ENCODE measurements at places on chromosomes 3 and 15.

GRCh38 chr3:55159016-55159415 lies 231.2 kb upstream of the LRTM1 start:
- DNase-seq = no peak

DNA sequence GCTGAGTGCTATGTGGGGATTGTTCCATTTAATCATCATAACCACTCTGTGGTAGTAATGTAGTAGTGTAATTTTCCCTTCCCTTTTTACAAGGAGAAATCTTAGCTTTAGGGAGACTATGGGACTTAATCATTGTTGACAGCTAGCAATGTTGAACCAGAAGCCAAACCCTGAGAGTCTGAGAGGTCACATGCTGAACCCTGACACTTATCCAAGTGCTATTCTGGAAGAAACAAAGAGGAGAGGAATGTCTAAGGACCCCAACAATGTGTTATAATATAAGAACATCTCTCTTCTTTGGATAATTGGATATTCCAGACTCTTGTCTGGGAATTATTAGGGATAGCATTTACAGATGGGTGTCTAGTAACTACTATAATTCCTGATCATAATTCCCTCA lies 58.4 kb downstream of the GAP43 start:
- no peak for DNase-seq

DNA sequence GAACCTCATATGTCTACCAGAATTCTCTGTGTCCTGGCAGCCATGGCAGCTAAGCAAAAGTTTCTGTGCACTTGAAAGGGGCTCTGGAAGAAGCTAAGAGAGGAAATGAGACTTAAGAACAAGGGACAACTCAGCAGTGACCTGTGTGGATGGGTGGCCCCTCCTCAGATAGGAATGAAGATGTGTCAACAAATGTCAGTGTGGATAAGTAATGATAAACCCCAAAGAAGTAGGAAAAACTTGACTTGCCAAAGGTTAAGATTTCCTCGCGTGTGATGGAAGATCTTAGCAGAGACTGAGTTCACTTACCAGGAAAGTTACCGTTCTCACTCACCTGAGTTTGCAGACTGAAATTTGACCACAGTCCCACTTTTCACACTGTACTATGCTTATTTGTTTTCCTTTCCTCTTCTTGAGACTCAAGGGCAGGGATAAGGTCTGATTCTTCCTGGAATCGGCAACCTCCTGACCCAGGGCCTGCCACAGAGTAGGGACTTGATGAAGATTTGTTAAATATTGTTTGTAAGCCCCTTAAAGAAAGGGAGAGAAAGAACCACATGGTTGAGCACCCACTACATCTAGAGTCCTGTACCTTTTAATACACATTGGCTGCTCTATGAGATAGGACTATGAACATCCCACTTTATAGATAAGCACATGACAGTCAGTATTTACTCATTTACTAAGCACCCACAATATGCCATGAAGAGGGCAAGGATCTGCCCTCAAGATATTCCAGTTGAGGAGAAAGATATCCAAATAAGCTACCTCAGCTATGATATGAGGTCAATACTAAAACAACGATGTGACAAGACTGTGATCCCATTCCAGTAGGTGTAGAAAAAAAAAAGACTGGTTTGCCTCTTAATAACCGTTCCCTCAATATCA lies 7.3 kb upstream of the HRH1 start:
- no peak for DNase-seq

GRCh38 chr15:63987796-63988378 lies 58.4 kb downstream of the DAPK2 start:
- no peak for DNase-seq

- DNase-seq = no peak
These were observed 348.7 kb downstream of the TBL1XR1 start for GRCh38 chr3:176848431-176849214.

- no peak for DNase-seq
These were observed 43.1 kb downstream of the COL8A1 start for GRCh38 chr3:99681512-99681911.

- peak; percentile 54 for DNase-seq
These were observed 96.4 kb downstream of the FNDC3B start for GRCh38 chr3:172135820-172136219.

DNA sequence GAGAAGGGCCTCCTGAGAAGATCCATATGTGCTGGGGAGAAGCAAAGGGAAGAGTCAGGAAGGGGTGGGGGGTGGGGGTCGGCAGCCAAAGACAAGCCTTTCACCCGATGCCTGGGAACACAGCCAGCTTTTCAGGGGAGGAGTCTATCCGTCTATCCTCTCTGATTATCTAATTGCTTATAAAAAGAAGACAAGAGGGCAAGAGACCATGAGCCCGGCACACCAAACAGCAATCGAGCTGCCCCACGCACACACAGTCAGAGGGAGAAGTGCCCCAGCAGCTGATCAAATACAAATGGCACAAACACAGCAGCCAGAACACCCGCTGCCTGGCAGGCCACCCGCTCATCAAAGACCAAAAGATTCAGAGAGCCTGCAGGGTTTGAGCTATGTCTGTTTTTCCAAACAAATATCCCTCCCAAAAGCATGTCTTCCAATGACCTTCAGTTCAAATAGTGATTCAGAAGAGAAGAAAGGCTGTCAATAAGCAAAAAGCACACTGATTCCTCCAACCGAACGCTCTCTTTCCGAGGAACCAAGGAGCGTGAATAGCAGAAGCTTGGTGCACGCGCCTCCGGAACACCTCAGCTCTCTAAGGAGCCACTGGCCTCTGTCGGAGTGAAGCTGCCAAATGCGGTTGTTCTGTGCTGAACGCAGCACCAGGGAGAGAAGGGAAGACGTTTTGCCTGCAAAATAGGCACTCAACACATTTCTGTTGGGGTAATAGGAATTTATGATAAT lies 419.2 kb downstream of the OCA2 start:
- DNase-seq = no peak

- peak; percentile 67 for DNase-seq
These were observed 14.3 kb downstream of the ANKRD28 start for GRCh38 chr3:15783361-15783969.

DNA sequence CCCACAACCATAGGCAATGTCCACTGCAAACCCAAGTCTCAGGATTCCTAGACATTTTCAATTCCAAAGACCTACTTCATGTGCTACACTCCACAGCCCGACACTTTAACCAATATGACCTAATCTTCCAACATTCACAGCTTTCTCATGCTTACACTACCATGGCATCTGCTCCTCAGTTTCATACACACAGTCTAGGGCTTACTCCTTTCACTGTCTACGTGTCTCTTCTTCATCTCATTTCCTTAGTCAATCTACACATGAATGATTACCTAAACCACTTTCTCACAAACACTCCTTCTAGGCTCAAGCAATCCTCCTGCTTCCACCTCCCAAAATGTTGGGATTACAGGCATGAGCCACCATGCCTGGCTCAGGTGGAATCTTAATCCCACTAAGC lies 106.3 kb downstream of the STAG1 start:
- DNase-seq = no peak

DNA sequence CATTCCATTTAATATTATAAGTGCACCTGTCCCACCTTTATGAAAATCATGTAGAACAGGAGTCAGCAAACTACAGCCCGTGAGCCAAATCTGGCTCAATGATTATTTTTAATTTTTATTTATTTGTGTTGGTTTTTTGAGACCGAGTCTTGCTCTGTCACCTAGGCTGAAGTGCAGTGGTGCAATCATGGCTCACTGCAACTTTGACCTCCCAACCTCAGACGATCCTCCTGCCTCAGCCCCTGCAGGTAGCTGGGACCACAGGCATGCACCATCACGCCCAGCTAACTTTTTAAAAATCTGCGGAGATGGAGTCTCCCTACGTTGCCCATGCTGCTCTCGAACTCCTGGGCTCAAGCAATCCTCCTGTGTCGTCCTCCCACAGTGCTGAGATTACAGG lies 42.0 kb downstream of the MYO1E start:
- no peak for DNase-seq

DNA sequence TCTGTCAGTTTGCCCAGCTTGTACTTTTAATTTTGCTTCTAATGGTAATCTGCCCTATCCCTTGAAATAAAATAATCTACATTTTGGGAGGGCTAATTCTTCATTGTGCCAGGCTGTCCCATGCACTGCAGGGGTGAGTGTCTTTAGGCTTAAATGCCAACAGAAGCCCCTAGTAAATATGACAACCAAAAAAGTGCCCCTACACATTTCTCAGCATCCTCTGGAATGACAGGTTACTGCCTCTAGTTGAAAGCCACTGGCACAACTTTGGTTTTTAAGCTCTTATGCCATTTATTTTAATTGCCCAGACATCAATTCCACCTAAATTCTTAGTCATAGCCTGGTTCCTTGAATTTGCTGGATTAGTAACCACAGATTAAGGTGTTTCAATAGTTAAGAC lies 3.4 kb downstream of the EPM2AIP1 start:
- DNase-seq = no peak

GRCh38 chr3:43217633-43218032 lies 68.7 kb upstream of the SNRK start:
- no peak for DNase-seq

DNA sequence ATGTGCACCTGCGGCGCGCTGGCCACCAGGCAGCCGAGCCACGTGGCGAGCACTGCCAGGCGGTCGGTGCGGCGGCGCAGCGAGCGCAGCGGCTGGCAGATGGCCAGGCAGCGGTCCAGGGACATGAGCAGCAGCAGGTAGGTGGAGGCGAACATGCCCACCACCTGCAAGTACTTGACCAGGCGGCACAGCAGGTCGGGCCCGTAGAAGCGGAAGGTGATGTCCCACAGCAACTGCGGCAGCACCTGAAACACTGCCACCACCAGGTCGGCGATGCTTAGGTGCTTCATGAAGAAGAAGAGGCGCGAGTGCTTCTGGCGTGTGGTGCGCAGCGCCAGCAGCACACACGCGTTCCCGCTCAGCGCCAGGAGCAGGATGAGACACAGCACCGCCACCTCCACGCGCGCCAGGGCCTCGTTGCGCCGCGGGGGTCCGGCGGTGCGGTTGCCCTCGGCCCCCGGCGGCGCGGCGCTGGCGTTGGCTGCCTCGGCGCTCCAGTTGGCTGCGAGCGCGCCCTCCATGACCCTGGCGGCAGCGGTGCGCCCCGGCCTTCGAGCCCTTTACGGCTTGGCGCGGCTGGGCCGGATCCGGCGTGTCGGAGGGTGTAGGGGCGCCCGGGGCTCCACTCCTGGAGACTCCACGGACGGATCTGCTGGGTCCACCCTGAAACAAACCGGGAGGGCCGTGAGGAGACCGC lies 1.6 kb downstream of the OXTR start:
- peak; percentile 37 for DNase-seq

- DNase-seq = peak; percentile 42
These were observed 3.7 kb upstream of the SLC41A3 start for GRCh38 chr3:126087552-126088175.

DNA sequence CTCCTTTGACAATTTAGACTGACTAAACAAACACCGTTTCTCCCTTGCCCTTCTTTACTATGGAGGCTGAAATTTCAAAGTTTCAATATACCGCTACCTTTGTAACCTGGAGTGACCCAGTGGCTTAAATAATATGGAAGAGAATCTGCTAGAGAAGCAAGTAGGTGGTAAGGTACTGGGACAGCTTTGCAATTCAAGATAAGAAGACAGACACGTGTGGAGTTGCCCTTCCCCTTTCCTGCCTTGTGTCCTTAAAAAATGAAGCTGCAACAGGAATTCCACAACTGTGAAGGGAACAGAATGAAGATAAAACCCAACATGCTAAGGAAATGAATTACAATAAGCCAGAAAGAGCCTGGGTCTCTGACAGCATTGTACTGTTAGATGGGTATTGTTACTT lies 26.4 kb downstream of the CBLB start:
- DNase-seq = no peak

GRCh38 chr3:18989237-18989795 lies 159.0 kb upstream of the KCNH8 start:
- no peak for DNase-seq

DNA sequence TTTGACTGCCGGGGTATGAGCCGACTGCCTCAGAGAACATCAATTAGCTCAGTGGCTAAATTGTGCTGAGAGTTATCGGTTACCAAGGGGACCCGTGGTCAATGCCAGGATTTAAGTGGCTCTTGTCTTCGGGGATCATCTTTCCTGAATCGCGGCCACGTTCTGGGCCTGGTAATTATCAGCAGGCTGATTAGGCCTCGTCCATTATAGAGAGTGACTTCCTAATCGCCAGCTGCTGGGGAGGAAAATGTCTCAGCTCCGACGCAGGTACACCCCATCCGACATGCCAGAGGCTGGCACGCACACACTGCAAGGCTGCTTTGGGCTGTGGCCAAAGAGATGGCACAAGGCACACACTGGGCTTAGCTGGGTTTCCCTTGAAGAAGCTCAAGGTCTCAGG lies 10.6 kb downstream of the TRH start:
- DNase-seq = no peak

DNA sequence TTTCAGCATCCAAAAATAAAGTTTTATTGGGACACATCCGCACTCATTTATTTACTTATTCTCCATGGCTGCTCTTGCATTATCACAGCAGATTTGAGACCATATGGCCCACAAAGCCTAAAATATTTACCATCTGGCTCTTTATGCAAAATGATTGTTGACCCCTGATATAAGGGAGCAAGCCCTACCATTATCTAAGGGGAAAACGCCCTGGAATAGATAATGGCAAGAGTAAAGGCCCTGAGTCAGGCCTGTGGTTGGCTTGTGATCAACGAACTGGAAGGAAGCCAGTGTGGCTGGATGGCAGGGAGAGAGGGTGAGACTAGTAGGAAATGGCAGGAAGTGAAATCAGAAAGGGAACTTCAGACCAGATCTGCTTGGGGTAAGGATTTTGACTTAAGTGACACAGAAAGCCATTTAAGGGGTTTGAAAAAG lies 24.6 kb upstream of the DMXL2 start:
- peak; percentile 93 for DNase-seq

DNA sequence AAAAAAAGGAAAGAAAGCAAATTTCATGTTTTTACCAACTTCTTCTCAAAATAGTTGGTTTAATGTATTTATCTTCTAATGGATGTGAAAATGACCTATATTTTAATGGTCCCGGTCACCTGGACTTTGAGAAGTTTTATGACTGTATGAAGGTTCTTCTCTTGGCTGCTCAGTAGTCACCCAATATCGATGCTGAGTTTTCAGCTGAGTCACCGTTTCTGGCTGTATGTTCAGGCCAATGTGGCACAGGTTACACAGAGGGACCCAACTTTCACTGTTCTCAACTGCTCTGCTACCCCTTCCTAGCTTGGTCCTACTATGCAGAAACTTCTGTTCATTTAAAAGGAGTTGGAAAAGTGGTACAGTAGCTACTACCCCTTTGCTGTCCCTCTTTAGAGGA lies 25.8 kb downstream of the VGLL3 start:
- DNase-seq = no peak

- no peak for DNase-seq
These were observed 17.9 kb downstream of the PSTPIP1 start for GRCh38 chr15:77012868-77013267.

GRCh38 chr3:135366816-135367215 lies 571.8 kb downstream of the EPHB1 start:
- DNase-seq = no peak

- no peak for DNase-seq
These were observed 138.4 kb downstream of the ATG7 start for GRCh38 chr3:11410564-11410963.

DNA sequence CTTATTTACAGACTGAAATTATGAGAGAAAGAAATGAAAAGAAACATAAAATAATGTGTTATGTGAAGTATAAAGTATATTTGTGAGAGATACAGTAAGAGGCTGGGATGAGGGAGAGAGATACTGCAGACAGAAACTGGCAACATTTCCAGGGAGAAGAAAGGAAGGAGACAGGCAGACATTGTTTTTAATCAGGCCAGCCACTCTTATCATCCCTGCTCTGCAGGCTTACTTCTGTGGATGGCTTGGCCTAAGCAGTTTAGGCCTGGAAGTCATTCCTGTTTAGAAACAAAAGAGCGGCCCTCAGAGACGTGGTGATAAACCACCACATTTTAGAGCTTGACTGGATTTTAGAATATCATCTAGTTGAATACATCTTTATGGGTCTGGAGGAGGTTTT lies 12.4 kb downstream of the PCCB start:
- no peak for DNase-seq

Data from hematopoietic multipotent progenitor cell treated with erythropoietin and hydrocortisone succinate and interleukin-3 and kit ligand, for 6 days (in vitro differentiated cells).